Stimulated activated CD4-positive, alpha-beta T cell treated with anti-CD3 and anti-CD28 coated beads, Interleukin-1b, Interleukin-23, amount 100 ng/mL, for 24 hours (primary cell): ENCODE measurements at places on chromosomes 3 and 15.

- no peak for DNase-seq
Measured at GRCh38 chr3:64358176-64358575, 132.9 kb upstream of the PRICKLE2 start.

GRCh38 chr3:186219211-186219638 lies 110.3 kb upstream of the ETV5 start:
- no peak for DNase-seq

- DNase-seq: no peak
Measured at GRCh38 chr3:55737186-55737585, 250.1 kb upstream of the WNT5A start.

DNA sequence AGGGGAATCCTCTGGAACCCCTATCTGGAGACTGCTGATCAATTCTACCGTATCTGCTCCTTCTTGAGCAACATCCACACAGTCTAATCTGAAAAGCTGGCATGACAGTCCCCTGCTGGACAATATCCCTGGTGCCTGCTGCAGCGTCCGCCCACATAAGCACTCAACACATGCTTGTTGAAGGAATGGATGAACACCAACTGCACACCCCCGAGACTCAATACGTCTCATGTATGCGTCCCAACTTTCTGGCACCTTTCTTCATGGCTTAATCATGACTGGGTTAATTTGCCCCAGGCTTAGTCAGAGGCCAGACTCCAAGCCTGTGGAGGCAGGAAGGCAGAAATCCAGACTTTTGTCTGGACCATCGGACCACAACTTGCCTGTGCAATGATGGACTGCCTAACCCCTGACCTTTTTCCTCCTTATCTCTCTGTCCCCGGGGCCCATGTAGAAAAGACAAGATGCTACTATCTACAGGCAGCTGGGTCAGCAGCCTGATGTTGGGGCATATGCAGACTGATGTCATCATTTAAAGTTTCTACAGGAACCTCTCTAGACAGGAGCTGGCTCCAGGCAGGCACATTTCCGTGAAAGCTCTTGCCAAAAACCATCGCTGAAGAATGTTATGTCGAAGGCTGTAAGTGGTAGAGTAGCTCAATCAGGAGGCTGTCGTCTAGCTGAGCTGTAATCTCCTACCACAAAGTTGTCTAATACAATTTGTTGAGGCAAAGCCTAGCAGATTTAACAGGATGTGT lies 114.1 kb upstream of the TPM1 start:
- no peak for DNase-seq

GRCh38 chr3:146160964-146161662 lies at the start of gene PLOD2:
Gene PLOD2 (minus strand): TSS chr3:146161184. CDS start chr3:146160989, 195 bp downstream.
- DNase-seq: no peak

DNA sequence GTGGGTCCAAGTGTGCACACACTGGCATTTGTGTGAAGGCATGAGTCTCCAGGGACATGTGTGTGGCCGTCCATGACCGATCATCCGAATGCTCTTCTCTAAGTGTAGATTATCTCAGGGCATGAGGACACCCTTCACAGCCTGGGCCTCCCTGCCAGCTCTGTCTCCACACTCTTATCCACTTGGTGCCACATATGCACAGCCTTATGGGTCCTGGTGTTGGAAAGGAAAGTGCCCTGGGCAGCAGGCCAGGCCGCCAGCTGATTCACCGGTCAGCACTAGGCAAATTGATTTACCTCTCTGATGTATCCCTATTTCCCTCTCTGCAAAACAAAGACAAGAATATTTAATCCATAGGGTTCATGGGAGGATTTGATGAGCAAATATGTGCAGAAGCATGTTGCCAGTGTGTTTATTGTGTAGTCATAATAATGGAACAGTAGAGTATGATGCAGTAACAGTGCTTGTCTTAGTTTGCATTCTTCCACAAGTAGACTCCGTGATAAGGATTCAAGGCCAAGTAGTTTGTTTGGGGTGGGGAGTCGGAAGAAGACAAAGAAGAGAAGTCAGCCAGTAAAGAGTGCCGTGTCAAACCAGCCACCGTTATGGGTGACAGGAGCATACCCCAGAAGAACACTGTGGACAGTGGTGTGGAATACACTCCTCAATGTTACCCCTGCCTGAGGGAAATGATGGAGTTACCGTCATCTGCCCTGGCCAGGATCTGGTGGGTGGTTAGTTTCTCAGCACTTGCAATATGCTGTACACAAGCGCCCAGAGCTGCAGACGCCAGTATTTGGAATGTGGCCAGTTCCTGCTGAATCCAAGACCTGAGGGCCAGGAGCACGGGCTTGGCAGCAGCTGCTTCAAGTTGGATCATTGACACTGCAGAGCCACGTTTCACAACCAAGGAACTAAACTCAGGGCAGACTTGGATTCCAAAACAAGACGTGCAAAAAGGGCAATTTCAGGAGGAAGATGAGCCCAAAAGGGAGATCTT lies 85.1 kb downstream of the MTHFS start:
- no peak for DNase-seq

- no peak for DNase-seq
Measured at GRCh38 chr3:150407808-150408220, 284 bp upstream of the TSC22D2 start.
